Activated naive CD4-positive, alpha-beta T cell treated with anti-CD3 and anti-CD28 coated beads for 36 hours (primary cell): ENCODE measurements at places on chromosomes 2 and 18. TPM values are rescaled to one million over a fixed set of nuclear protein-coding genes. Genes with fewer than 3 reads are reported as not detected.

COLEC12 gene
- not detected for total RNA-seq

STAT1 gene
- total RNA-seq: 376 TPM

DNAH7 gene
- 0.29 TPM for total RNA-seq

HES6 gene
- 3.1 TPM for total RNA-seq

- no peaks in the 10 kb centered on the region for H3K27me3 ChIP-seq
- no peak for DNase-seq
- H3K36me3 ChIP-seq: peaks cover 7% of the 10 kb centered on the region
- no peaks in the 10 kb centered on the region for H3K4me1 ChIP-seq
Measured at GRCh38 chr2:239957681-239958472, 67.3 kb downstream of the NDUFA10 start.

- H3K4me3 ChIP-seq: no peak overlapping the region
- H3K27me3 ChIP-seq: no peaks in the 10 kb centered on the region
Measured at GRCh38 chr18:26875040-26875654, 9.6 kb upstream of the AQP4 start.

- peaks cover 2% of the 10 kb centered on the region for H3K27me3 ChIP-seq
- H3K27ac ChIP-seq: no peak overlapping the region
- H3K4me3 ChIP-seq: no peak overlapping the region
- no peak for DNase-seq
Measured at GRCh38 chr2:127200962-127201361, 19.1 kb downstream of the CYP27C1 start.

GRCh38 chr2:98749066-98749450, 18.1 kb upstream of the MGAT4A start:
- H3K4me3 ChIP-seq: no peak overlapping the region
- H3K36me3 ChIP-seq: no peaks in the 10 kb centered on the region
- H3K27me3 ChIP-seq: no peaks in the 10 kb centered on the region
- no peak for DNase-seq

DNA sequence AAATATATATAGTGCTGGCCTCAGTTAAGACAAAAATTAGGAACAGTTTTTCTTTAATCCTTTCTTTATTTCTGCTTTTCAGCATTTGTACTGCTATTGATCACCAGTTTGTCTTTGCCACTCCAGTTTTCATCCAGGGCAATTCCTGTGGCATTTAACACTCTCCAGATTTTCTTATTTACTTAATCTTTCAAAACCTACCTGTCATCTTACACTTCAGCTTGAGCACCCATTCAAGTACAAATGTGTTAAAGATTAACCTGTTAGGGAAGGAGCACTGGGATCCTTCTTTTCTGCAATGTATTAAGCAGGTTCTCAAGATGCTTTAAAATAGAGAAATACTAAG, 101.8 kb upstream of the SCN1A start:
- no peak for DNase-seq
- no peaks in the 10 kb centered on the region for H3K36me3 ChIP-seq
- no peaks in the 10 kb centered on the region for H3K27me3 ChIP-seq
- no peak overlapping the region for H3K27ac ChIP-seq

DNA sequence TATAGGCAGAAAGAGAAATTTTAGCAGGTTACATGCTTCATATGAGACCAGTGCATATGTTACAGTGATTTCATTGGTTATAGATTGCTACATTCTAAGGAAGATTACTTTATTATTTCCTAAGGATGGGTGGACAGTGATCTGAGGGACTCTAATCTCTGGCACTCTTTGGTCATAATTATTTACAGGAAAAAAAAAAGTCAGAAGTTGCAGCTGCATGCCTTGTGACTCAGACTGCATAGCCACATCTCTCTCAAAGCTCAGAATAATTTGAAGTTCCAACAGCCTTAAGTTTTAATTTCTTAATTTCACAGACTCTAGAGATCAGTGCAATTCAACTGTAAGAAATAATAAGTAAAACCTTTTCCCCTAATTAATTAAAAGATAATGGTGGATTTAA, 27.1 kb upstream of the BARD1 start:
- no peak for DNase-seq
- H3K4me1 ChIP-seq: peaks cover 4% of the 10 kb centered on the region
- no peaks in the 10 kb centered on the region for H3K36me3 ChIP-seq
- H3K4me3 ChIP-seq: no peak overlapping the region
- H3K27me3 ChIP-seq: no peaks in the 10 kb centered on the region

- peak; percentile 20 for DNase-seq
- no peak overlapping the region for H3K4me3 ChIP-seq
- no peak overlapping the region for H3K27ac ChIP-seq
- H3K27me3 ChIP-seq: no peaks in the 10 kb centered on the region
Measured at GRCh38 chr2:100235098-100235497, 87.2 kb downstream of the LONRF2 start.

GRCh38 chr2:240454106-240454901, 18.8 kb downstream of the GPC1 start:
- H3K4me3 ChIP-seq: peak overlapping the region; percentile 41
- H3K27ac ChIP-seq: no peak overlapping the region
- DNase-seq: no peak
- H3K27me3 ChIP-seq: peaks cover 40% of the 10 kb centered on the region
- peaks cover 10% of the 10 kb centered on the region for H3K4me1 ChIP-seq
- no peaks in the 10 kb centered on the region for H3K36me3 ChIP-seq

GRCh38 chr18:76619621-76620315, 124.7 kb upstream of the ZNF516 start:
- H3K27me3 ChIP-seq: peaks cover 30% of the 10 kb centered on the region
- H3K27ac ChIP-seq: no peak overlapping the region
- H3K4me3 ChIP-seq: no peak overlapping the region
- DNase-seq: no peak
- H3K4me1 ChIP-seq: peaks cover 20% of the 10 kb centered on the region
- H3K36me3 ChIP-seq: no peaks in the 10 kb centered on the region

DNA sequence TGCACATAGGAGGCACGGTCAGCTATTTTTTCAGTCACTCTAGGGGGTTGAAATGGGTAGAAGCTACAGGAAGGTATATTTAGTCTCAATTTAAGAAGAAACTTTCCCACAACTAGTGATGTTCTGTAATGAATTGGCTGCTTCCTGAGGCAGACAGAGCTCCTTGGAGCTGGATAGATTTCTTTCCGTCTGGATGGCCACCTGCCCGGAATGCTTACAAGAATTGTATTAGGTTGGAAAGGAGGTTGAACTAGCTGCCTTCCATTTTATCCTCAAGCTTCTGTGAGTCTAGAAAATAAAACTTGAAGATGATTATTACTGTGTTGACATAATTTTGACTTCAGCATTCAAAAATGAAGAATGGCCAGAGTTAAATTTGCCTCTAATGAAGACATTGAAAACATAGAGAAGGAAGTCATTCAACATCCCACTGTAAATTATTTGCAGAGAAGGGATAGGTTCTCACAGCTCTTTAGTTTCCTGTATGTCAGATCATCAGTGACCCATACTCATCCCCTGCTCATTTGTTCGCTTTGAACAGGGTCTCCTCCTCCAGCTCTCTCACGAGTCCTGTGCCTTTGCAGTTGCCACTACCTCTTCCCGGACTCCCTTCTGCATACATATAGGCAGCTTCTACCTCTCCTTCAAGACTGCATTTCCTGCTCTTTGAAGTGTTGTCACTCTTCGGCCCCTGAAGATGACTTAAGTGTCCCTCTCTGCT, 88.8 kb downstream of the CRIM1 start:
- H3K27ac ChIP-seq: no peak overlapping the region
- H3K27me3 ChIP-seq: peaks cover 9% of the 10 kb centered on the region
- no peak for DNase-seq
- no peak overlapping the region for H3K4me3 ChIP-seq

DNA sequence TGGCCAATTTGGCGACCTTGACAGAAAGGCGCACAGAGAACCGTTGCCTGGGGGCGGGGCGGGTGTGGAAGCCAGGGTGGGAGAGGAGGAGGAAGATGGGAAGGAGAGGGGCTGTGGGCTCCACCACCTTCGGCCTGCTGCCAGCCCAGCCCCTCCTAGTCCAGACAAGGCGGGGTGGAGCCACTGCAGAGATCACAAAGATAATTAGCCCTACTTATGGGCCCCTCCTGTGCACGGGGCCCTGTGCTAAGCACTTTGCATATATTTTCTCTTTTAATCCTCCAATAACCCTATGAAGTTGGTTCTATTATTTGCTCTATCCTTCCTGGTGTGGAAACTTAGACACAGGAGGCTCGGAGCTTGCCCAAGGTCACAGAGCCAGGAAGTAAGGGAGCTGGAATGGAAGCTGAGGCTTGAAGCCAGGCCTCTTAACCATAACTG, 13.7 kb upstream of the ECEL1 start:
- no peak overlapping the region for H3K27ac ChIP-seq
- H3K27me3 ChIP-seq: peaks cover 30% of the 10 kb centered on the region
- no peak overlapping the region for H3K4me3 ChIP-seq
- no peak for DNase-seq
- H3K36me3 ChIP-seq: no peaks in the 10 kb centered on the region

GRCh38 chr2:69979902-69980807, 18.7 kb upstream of the ASPRV1 start:
- H3K36me3 ChIP-seq: no peaks in the 10 kb centered on the region
- H3K4me3 ChIP-seq: no peak overlapping the region
- no peak for DNase-seq
- peaks cover 12% of the 10 kb centered on the region for H3K4me1 ChIP-seq
- no peaks in the 10 kb centered on the region for H3K27me3 ChIP-seq

DNA sequence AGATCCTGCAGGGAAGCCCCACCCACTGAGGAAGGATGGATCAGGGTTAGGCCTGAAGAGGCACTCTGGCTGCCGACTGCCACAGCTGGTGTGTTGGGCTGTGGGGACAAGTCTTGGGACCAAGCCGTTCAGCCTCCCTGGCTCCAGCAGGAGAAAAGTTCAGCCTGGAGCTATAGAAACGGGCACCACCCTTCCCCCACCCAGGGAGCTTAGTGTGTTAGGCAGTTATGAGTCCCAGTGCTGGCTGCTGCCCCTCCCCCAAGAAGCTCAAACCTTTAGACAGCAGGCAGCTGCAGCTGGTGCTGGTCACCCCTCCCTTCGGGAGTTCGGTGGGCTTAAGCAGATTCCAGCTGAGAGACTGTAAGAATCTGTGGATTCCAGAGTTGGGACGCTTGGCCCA, 447.1 kb upstream of the HS6ST1 start:
- H3K27ac ChIP-seq: no peak overlapping the region
- H3K4me1 ChIP-seq: no peaks in the 10 kb centered on the region
- DNase-seq: no peak
- no peaks in the 10 kb centered on the region for H3K36me3 ChIP-seq
- H3K4me3 ChIP-seq: no peak overlapping the region

DNA sequence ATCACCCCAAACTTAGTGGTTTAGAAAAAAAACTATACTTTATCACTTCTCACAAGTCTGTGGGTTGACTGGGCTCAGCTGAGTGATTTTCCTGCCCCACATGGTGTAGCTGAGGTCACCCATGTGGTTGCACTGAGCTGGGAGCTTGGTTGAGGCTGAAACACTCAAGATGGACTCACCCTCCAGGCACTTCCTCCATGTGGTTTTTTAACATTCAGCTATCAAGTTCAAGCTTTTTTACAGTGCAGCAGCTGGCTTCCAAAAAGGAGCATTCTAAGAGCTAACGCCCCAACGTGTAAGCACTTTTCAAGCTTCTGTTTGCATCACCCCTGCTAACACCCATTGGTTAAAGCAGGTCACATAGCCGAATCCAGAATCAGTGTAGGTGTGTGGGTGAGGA, 105.9 kb upstream of the CREB1 start:
- no peaks in the 10 kb centered on the region for H3K36me3 ChIP-seq
- DNase-seq: peak; percentile 45
- no peak overlapping the region for H3K27ac ChIP-seq
- peaks cover 8% of the 10 kb centered on the region for H3K4me1 ChIP-seq
- no peaks in the 10 kb centered on the region for H3K27me3 ChIP-seq

DNA sequence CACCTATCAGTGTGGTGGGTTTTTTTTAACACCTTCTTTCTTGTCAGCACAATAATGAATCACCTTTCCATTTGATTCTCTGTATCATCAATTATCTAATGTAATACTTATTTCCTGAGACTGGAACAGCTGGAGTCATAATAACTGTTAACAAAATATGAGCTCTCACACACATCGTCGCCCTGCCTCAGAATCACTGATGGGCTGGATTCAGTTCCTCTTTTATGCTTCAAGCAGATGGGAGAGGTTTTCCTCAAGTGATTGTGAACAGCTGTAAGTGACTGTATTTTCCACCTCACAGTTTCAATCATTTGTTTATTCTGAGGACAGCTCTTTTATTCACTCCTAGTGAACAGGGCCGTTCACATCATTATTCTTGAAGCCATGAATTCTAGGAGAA, 330.2 kb downstream of the DSC3 start:
- H3K4me1 ChIP-seq: no peaks in the 10 kb centered on the region
- H3K4me3 ChIP-seq: no peak overlapping the region
- H3K27me3 ChIP-seq: no peaks in the 10 kb centered on the region
- H3K36me3 ChIP-seq: no peaks in the 10 kb centered on the region
